Muscle of back (tissue), 13 donors: ENCODE measurements at places on chromosomes 5 and 9. TPM values are rescaled to one million over a fixed set of nuclear protein-coding genes. Genes with fewer than 3 reads are reported as not detected.

PCDHA11 gene
- polyA plus RNA-seq, result 0.04 TPM

LCN9 gene
- polyA plus RNA-seq, result not detected

PRDM9 gene
- 0.08 TPM for polyA plus RNA-seq

SPINK7 gene
- not detected for polyA plus RNA-seq

CD14 gene
- 15.2 TPM for polyA plus RNA-seq

MLANA gene
- 0.51 TPM for polyA plus RNA-seq

ALDH1A1 gene
- polyA plus RNA-seq, result 23.2 TPM

TPM2 gene
- 8,611 TPM for polyA plus RNA-seq

TMC1 gene
- polyA plus RNA-seq, result 0.96 TPM
